ENCODE measurements at places on chromosomes 13 and 19.

DNA sequence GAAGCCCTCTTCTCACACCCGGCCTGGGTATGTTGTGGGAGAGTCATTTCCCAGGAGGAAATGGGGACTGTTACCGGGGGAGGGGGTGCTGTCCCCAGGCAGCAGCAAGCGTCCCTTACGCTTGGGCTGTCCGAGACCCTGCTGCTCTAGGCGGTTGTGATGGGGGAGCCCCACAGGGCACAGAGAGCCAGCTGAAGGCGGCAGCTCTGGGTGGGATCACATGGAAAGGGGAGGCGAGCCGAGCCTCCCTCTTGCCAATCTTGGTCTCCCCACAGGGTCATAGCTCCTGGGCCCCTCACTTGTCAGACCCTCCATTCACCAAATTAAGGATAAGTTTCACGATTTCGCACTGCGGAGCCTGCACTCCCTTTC lies 22.0 kb downstream of the EPN1 start:
- H3K27ac ChIP-seq = no peak overlapping the region
- H3K36me3 ChIP-seq = peaks cover 23% of the 10 kb centered on the region
- H3K27me3 ChIP-seq = no peaks in the 10 kb centered on the region
- no peak for DNase-seq

DNA sequence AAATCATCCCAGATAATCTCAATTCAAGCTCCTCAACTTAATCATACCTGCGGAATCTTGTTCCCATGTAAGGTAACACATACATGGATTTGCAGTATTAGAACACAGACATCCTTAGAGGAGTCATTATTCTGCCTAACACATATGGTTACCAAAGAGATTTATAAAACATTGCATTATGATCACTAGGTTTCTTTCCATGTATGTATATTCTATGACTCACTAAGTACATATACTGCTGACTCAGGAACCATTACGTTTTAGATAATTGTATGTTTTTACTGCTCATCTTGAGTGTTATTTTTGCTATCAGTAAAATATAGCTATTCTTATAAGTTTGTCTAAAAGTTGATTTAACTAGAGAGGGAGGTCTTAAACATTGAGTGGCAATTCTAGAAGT lies 182.9 kb downstream of the SLITRK6 start:
- no peaks in the 10 kb centered on the region for H3K36me3 ChIP-seq
- no peak overlapping the region for H3K4me3 ChIP-seq
- no peaks in the 10 kb centered on the region for H3K27me3 ChIP-seq
- H3K4me1 ChIP-seq = no peaks in the 10 kb centered on the region
- H3K27ac ChIP-seq = no peak overlapping the region

- peaks cover 15% of the 10 kb centered on the region for H3K4me1 ChIP-seq
- H3K27me3 ChIP-seq = peaks cover 4% of the 10 kb centered on the region
- no peak for DNase-seq
- H3K4me3 ChIP-seq = no peak overlapping the region
Observed at GRCh38 chr19:6103217-6103644, 7.1 kb downstream of the RFX2 start.

DNA sequence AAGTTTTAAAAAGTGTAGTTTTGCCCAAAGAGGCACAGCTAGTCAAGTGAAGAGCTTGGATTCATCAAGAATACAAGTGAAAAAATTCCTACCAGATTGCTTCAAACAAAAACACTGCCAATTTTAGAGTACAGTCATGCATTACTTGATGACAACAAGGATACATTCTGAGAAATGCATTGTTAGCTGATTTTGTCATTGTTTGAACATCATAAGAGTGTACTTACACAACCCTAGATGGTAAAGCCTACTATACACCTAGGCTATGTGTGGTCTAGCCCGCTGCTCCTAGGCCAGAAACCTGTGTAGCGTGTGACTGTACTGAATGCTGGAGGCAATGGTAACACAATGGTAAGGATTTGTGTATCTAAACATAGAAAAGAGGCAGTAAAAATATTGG lies 41.1 kb downstream of the TMTC4 start:
- H3K27ac ChIP-seq = no peak overlapping the region
- no peak overlapping the region for H3K4me3 ChIP-seq
- H3K4me1 ChIP-seq = peaks cover 3% of the 10 kb centered on the region
- DNase-seq = no peak
- peaks cover 50% of the 10 kb centered on the region for H3K36me3 ChIP-seq

DNA sequence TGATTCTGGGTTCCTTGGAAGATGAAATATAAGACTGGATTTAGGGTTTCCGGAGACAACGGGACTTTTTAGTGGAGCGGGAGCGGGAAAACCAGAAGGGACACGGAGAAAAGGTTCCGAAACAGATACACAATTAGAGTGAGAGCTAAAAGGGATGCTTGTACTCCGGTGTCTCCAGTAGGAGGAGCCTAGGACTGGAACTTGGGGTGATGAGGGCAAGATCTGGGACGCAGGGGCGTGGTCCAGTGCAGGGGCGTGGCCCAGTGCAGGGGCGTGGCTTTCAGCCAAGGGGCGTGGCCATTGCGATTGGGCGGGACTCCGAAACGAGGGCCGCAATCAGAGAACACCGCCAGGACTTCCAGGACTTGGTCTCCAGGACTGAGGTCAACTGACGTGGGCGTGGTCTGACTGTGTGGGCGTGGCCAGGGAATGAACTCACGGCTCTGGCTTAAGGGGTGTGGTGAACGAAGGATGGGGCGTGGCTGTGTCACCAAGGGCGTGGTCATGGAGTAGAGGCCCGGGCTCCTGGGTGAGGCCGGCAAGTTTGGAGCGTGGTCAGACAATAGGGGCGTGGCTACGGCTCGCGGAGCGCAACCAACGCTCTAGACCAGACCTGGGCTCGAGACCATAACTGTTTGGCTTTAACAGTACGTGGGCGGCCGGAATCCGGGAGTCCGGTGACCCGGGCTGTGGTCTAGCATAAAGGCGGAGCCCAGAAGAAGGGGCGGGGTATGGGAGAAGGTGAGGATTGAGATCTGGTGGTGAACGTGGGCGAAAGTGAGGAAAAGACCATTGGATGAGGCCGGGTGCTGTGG lies at the start of gene DKKL1:
DKKL1 (plus strand) TSS at position 610 of the 815 bp plus-strand sequence; CDS start at position 732, 122 bp downstream.
- no peaks in the 10 kb centered on the region for H3K36me3 ChIP-seq
- peaks cover 34% of the 10 kb centered on the region for H3K27me3 ChIP-seq
- DNase-seq = peak; percentile 81
- H3K4me1 ChIP-seq = peaks cover 4% of the 10 kb centered on the region

- H3K4me3 ChIP-seq = no peak overlapping the region
- H3K27ac ChIP-seq = no peak overlapping the region
- peaks cover 2% of the 10 kb centered on the region for H3K27me3 ChIP-seq
- no peaks in the 10 kb centered on the region for H3K4me1 ChIP-seq
- H3K36me3 ChIP-seq = no peaks in the 10 kb centered on the region
Observed at GRCh38 chr13:95564091-95564490, 11.6 kb downstream of the CLDN10 start.

DNA sequence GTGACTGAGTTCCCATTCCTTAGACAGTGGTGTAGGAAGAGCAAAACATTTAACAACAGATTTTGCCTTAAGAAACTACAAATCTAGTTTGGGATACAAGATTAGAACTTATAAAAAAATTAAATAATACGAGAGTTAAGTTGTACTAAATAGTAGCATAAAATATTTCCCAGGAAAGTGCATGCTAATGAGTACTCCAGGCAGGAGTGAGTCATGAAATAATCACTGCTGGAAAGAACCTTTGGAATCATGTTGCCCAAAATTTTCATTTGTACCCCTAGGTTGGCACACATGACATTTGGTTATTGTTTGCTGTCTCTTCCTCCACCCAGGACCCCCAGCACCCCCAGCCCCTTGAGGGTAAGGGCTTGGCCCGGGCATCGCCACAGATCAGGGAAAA lies 26.3 kb upstream of the KL start:
- no peak for DNase-seq
- H3K36me3 ChIP-seq = no peaks in the 10 kb centered on the region
- no peak overlapping the region for H3K4me3 ChIP-seq
- peaks cover 5% of the 10 kb centered on the region for H3K4me1 ChIP-seq
- no peak overlapping the region for H3K27ac ChIP-seq

- peak overlapping the region; percentile 91 for H3K27ac ChIP-seq
- H3K36me3 ChIP-seq = peaks cover 19% of the 10 kb centered on the region
- no peak for DNase-seq
- peaks cover 11% of the 10 kb centered on the region for H3K4me1 ChIP-seq
Observed at GRCh38 chr19:1591421-1592023, 1.1 kb downstream of the MBD3 start.

GRCh38 chr13:33956346-33956745 lies 138.4 kb downstream of the RFC3 start:
- H3K4me3 ChIP-seq = no peak overlapping the region
- no peaks in the 10 kb centered on the region for H3K4me1 ChIP-seq
- H3K36me3 ChIP-seq = no peaks in the 10 kb centered on the region
- no peak overlapping the region for H3K27ac ChIP-seq

- peaks cover 20% of the 10 kb centered on the region for H3K36me3 ChIP-seq
- no peak overlapping the region for H3K4me3 ChIP-seq
- no peaks in the 10 kb centered on the region for H3K4me1 ChIP-seq
- no peak overlapping the region for H3K27ac ChIP-seq
- DNase-seq = no peak
Observed at GRCh38 chr19:42407816-42408175, 17.7 kb upstream of the CNFN start.

GRCh38 chr13:41716236-41716635 lies 244.7 kb downstream of the VWA8 start:
- peaks cover 6% of the 10 kb centered on the region for H3K36me3 ChIP-seq
- no peaks in the 10 kb centered on the region for H3K27me3 ChIP-seq
- H3K4me3 ChIP-seq = no peak overlapping the region
- H3K27ac ChIP-seq = no peak overlapping the region
- no peak for DNase-seq

DNA sequence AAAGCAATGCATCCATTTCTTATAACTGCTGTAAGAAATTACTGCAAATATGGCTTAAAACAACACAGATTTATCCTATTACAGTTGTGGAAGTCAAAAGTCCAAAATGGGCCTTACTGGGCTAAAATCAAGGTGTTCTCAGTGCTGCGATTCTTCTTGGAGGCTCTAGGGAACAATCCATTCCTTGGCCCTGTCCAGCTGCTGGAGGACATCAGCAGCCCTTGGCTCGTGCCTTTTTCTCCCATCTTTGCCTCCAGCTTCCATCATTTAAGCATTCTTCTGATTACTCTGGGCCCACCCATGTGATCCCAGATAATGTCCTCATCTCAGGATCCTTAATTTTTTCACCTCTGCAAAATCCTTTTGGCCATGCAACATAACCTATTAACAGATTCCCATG lies 607.1 kb downstream of the DCT start:
- no peak for DNase-seq
- H3K27me3 ChIP-seq = no peaks in the 10 kb centered on the region
- no peaks in the 10 kb centered on the region for H3K4me1 ChIP-seq
- no peak overlapping the region for H3K27ac ChIP-seq
- no peaks in the 10 kb centered on the region for H3K36me3 ChIP-seq

GRCh38 chr13:100234006-100234405 lies 145.1 kb downstream of the PCCA start:
- no peaks in the 10 kb centered on the region for H3K36me3 ChIP-seq
- no peak for DNase-seq
- peaks cover 19% of the 10 kb centered on the region for H3K27me3 ChIP-seq
- H3K4me3 ChIP-seq = no peak overlapping the region
- H3K4me1 ChIP-seq = peaks cover 5% of the 10 kb centered on the region

DNA sequence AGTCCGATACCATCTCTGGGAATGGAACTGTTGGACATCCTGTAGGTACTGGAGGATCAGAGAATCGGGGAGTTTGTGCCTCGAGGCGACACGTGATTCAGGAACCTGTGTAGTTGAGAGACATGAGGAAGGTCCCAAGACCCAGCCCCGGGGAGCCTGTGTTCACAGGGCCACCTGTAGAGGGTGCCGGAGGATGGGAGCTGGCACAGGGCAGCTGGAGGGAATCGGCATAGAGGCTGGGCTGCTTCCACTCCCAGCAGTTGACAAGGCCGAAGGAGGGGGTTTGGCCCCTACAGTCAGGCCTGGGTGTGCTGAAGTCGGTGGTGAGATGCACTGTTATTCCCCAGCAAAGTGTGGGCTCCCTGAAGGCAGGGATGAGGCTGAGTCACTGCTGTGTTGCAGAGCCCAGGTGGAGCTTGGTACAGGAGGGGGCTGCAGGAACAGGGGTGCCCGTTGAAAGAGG lies 2.5 kb upstream of the ISYNA1 start:
- no peak for DNase-seq
- peak overlapping the region; percentile 49 for H3K27ac ChIP-seq
- H3K4me3 ChIP-seq = no peak overlapping the region
- H3K27me3 ChIP-seq = no peaks in the 10 kb centered on the region

- H3K27ac ChIP-seq = no peak overlapping the region
- H3K4me1 ChIP-seq = no peaks in the 10 kb centered on the region
- peaks cover 22% of the 10 kb centered on the region for H3K27me3 ChIP-seq
Observed at GRCh38 chr13:96052656-96053002, 572 bp downstream of the UGGT2 start.

GRCh38 chr19:18194554-18195238 lies 1.7 kb downstream of the MPV17L2 start:
- no peaks in the 10 kb centered on the region for H3K27me3 ChIP-seq
- peaks cover 5% of the 10 kb centered on the region for H3K36me3 ChIP-seq
- DNase-seq = no peak
- peak overlapping the region; percentile 79 for H3K27ac ChIP-seq
- peak overlapping the region; percentile 83 for H3K4me3 ChIP-seq

DNA sequence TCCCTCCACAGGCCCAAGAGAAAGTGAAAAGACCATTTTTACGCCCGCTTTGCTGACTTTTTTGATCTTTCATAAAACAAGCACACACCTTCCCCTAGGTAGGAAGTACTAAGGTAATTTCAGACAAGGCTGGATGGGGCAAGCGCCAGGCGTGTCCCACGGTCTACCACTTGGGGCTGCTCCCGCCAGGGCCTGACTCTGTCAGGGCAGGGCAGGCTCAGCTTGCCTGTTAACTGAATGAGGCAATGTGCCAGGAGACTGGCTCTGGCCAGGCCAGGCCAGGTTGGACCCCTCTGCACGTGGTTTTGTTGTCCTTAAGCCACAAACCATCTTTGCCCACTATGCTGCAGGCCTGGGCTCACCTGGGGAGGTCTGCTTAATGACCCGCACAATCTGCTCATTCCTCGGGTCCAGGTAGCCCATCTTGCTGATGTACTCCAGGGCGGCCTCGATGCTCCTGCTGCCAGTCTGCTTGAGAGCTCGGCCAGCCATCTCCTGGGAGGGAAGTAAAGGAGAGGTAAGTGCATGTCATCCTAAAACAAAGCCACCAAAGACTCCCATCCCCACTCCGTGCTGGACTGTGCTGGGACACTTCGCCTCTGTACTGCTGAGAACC lies 70.4 kb downstream of the LATS2 start:
- peaks cover 11% of the 10 kb centered on the region for H3K4me1 ChIP-seq
- H3K36me3 ChIP-seq = no peaks in the 10 kb centered on the region
- no peak overlapping the region for H3K4me3 ChIP-seq
- no peak for DNase-seq
- peaks cover 3% of the 10 kb centered on the region for H3K27me3 ChIP-seq
